Chondrocyte (in vitro differentiated cells): ENCODE measurements at places on chromosomes 5 and 9. TPM values are rescaled to one million over a fixed set of nuclear protein-coding genes. Genes with fewer than 3 reads are reported as not detected.

DNA sequence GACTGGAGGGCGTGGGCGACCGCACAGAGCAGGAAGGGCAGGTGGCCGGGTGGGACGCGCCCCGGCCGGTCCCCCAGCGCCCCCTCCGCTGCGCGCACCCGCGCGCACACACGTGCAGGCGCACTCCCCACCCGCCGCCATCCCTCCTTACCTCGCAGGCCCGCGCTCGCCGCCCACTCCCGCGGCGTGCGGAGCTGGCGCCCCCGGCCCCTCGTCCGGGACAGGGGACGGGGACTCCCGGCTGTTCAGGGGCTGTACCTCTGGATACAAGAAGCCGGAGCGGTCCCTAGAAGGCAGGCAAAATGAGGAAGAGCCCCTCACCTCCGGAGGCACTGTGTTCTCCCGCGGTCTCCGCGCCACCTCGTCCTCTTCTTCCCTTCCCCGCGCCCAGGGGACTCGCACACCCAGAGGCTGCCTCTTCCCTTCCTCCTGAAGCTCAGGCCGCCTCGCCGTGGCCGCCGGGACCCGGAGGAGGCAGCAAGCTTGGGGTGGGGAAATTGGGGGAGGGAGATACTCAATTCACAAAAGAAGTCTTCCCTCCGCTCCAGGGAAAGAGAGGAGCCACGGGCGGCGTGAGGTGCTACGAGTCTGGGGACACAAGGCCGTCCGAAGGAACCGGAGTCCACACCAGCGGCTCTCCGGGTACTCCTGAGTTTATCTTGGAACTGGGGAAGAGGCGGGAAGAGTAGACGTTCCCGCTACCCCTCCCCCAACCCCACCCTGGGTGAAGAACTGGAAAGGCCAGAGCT is 1.4 kb upstream of the GABRB2 start:
- peak overlapping the region; percentile 31 for H3K4me3 ChIP-seq
- no peak overlapping the region for H3K27ac ChIP-seq
- no peak for DNase-seq
- H3K36me3 ChIP-seq, result peaks cover 2% of the 10 kb centered on the region

MYMK gene
- not detected in 3 replicates for total RNA-seq

GRCh38 chr5:171432076-171432475 is 12.6 kb downstream of the FGF18 start:
- H3K4me3 ChIP-seq, result no peak overlapping the region
- H3K27me3 ChIP-seq, result no peaks in the 10 kb centered on the region
- no peaks in the 10 kb centered on the region for H3K4me1 ChIP-seq
- H3K36me3 ChIP-seq, result peaks cover 1% of the 10 kb centered on the region

DNA sequence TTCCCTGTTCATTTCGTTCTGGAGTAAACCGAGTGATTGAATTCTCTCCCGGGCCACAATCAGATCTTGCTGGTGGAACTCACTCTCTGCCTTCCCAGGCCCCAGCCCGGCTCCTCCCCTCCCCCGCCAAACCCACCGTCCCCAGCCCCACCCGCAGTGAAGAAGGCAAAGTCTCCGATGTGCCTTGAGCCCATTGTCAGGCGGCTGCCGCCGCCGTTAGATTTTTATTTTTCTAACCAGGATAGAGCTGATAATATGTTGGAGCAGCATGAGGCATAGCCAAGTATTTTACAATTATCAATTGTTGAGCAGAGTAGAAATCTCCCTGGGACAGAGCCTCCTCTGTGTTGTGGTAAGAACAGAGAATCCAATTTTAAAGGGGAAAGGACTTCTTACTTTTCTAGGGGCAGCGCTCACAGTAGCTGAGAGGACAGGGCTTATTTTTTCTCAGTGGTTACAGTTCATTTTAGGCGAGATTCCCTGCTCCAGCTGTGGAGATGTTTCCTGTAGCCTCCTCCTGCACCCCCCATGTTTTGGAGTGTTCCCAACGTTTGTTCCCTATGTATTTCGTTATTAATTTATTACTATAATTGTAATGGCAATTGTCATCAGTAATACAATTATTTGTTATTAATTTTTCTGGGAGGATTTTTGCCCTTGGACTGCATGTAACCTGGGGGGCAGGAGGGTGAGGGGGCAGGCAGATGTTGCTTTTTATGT is 1.3 kb downstream of the PSAT1 start:
- H3K27me3 ChIP-seq, result no peaks in the 10 kb centered on the region
- peaks cover 12% of the 10 kb centered on the region for H3K36me3 ChIP-seq
- DNase-seq, result no peak
- peak overlapping the region; percentile 91 for H3K4me3 ChIP-seq
- H3K27ac ChIP-seq, result peak overlapping the region; percentile 99
- peaks cover 47% of the 10 kb centered on the region for H3K4me1 ChIP-seq

IL5 gene
- total RNA-seq, result not detected in 3 replicates

DNA sequence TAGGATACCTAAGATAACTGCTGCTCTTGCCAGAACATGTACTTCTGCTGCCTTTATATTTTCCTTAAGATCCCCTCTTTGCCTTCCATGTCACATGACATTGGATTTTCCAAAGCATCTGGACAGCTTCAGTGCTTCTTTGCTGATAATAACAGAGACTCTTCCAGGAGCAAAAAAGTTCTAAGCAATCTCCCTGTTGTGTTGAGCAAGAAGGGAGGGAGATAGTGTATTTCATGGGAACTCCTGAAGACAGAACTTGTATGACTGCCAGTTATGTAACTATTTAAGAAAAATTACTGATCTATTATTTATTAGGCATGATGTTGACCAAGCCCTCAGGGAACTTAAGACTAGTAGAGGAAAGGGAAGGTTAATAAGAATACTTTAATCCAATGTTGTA is 454.7 kb downstream of the SPATA31D1 start:
- H3K27me3 ChIP-seq, result no peaks in the 10 kb centered on the region
- DNase-seq, result no peak
- no peak overlapping the region for H3K4me3 ChIP-seq
- H3K27ac ChIP-seq, result no peak overlapping the region
- no peaks in the 10 kb centered on the region for H3K4me1 ChIP-seq
- peaks cover 5% of the 10 kb centered on the region for H3K36me3 ChIP-seq

GRCh38 chr9:114202849-114203248 is 47.5 kb downstream of the COL27A1 start:
- peaks cover 18% of the 10 kb centered on the region for H3K36me3 ChIP-seq
- peaks cover 38% of the 10 kb centered on the region for H3K4me1 ChIP-seq
- no peak overlapping the region for H3K27ac ChIP-seq

- H3K4me3 ChIP-seq, result no peak overlapping the region
- H3K27me3 ChIP-seq, result peaks cover 54% of the 10 kb centered on the region
- no peaks in the 10 kb centered on the region for H3K4me1 ChIP-seq
- no peak overlapping the region for H3K27ac ChIP-seq
Measured at GRCh38 chr9:132820169-132820944, 57.7 kb downstream of the AK8 start.

DNA sequence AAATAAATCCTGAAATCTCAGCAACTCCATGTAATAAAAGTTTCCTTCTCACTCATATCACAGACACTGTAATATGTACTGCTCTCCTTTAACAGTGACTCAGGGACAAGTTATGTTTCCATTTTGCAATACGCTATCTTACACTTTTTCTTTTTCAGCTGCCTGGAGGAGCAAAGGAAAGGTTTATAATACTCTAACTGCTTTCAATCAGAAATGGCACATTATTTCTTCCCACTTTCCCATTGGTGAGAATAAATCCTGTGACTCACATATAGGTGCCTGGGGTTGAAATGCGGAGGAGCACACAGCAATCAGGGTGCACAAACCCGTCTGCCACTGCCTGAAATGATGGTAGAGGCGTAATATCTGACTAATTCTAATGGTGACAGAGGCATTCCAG is 186.6 kb downstream of the HINT1 start:
- H3K4me3 ChIP-seq, result no peak overlapping the region
- no peak for DNase-seq
- no peaks in the 10 kb centered on the region for H3K36me3 ChIP-seq
- peaks cover 4% of the 10 kb centered on the region for H3K4me1 ChIP-seq
- peaks cover 14% of the 10 kb centered on the region for H3K27me3 ChIP-seq
- H3K27ac ChIP-seq, result no peak overlapping the region

ECM2 gene
- 31.7 to 39.6 TPM (median 34.2 TPM) in 3 replicates for total RNA-seq

GRCh38 chr9:133098871-133099270 is 22.2 kb downstream of the RALGDS start:
- no peak overlapping the region for H3K4me3 ChIP-seq
- no peak overlapping the region for H3K27ac ChIP-seq
- no peaks in the 10 kb centered on the region for H3K4me1 ChIP-seq
- H3K36me3 ChIP-seq, result peaks cover 49% of the 10 kb centered on the region
- peak; percentile 58 for DNase-seq

TMEM215 gene
- not detected in 3 replicates for total RNA-seq

PRSS3 gene
- total RNA-seq, result not detected in 3 replicates

SLC1A1 gene
- 7.1 to 11.0 TPM (median 10.2 TPM) in 3 replicates for total RNA-seq

GRCh38 chr5:153209016-153209415 is 281.5 kb upstream of the GRIA1 start:
- no peak overlapping the region for H3K4me3 ChIP-seq
- no peaks in the 10 kb centered on the region for H3K36me3 ChIP-seq
- no peak for DNase-seq
- no peaks in the 10 kb centered on the region for H3K4me1 ChIP-seq
- H3K27me3 ChIP-seq, result peaks cover 4% of the 10 kb centered on the region

GRCh38 chr9:135269912-135270830 is 182.7 kb downstream of the OLFM1 start:
- H3K4me3 ChIP-seq, result no peak overlapping the region
- H3K27me3 ChIP-seq, result peaks cover 42% of the 10 kb centered on the region
- H3K27ac ChIP-seq, result no peak overlapping the region

- H3K27ac ChIP-seq, result no peak overlapping the region
- H3K36me3 ChIP-seq, result no peaks in the 10 kb centered on the region
- no peaks in the 10 kb centered on the region for H3K27me3 ChIP-seq
- no peak overlapping the region for H3K4me3 ChIP-seq
- peaks cover 18% of the 10 kb centered on the region for H3K4me1 ChIP-seq
Measured at GRCh38 chr5:74173241-74173640, 467.3 kb downstream of the ENC1 start.

GRCh38 chr9:112042244-112042638 is 132.9 kb downstream of the SUSD1 start:
- H3K4me1 ChIP-seq, result peaks cover 80% of the 10 kb centered on the region
- H3K27me3 ChIP-seq, result no peaks in the 10 kb centered on the region
- DNase-seq, result no peak
- H3K4me3 ChIP-seq, result no peak overlapping the region
- peaks cover 4% of the 10 kb centered on the region for H3K36me3 ChIP-seq

DNA sequence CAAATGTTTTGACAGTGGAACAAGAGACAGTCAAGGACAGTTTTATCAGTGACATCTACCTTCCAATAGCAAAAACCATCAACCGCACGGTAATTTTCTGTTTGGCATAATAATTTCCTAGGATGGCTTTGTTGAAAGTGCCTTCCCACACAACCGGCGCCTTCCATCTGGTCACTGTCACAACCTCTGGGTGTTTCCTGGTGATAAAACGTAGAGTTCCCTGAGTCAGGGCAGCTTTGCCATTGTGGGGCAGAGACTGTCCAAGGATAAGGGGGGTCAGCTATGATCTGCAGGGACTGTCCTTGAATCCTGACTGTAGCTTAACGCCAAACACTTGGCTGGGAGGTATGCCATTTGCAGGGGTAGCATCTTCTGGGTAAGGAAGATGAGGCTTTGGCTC is 47.6 kb downstream of the GGTA1 start:
- H3K27me3 ChIP-seq, result peaks cover 43% of the 10 kb centered on the region
- H3K4me1 ChIP-seq, result peaks cover 7% of the 10 kb centered on the region
- no peaks in the 10 kb centered on the region for H3K36me3 ChIP-seq
- H3K27ac ChIP-seq, result no peak overlapping the region
- DNase-seq, result no peak

- no peaks in the 10 kb centered on the region for H3K27me3 ChIP-seq
- H3K27ac ChIP-seq, result no peak overlapping the region
- peaks cover 7% of the 10 kb centered on the region for H3K36me3 ChIP-seq
- no peak overlapping the region for H3K4me3 ChIP-seq
- no peak for DNase-seq
Measured at GRCh38 chr9:95459851-95460517, 56.8 kb downstream of the PTCH1 start.

DNA sequence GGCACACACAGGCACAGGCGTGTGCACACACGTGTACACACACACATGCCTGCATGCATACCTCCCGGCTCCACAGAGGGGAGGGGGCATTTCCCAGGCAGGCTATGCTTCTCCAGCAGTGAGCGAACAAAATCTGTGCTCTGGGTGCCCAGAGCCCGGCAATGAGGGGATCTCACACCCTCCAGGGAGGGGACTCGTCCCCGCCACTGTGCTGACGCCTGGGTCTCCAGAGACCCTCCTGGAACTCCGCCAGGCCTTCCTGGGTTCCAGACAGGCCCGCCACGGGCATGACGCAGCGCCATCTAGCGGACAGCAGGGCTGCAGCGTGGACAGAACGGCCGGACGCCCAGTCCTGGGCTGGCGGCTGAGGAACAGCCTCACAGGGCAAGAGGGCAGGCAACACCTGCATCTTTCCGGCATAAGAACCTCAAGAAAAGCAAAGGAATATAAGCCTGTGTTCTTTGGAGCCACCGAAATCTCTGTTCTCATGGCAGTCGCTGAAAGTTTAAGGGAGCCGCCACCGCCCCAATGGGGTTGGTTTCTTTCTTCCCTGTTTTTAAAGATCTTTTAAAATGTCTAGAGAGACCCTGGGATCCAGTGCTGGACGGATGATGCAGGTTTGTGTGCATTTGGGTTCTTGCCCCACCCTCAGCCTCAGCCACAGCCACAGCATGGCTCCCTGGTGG is 135.6 kb upstream of the PPP1R26 start:
- peak; percentile 88 for DNase-seq
- H3K36me3 ChIP-seq, result no peaks in the 10 kb centered on the region
- no peak overlapping the region for H3K4me3 ChIP-seq
- H3K4me1 ChIP-seq, result no peaks in the 10 kb centered on the region
- H3K27me3 ChIP-seq, result peaks cover 46% of the 10 kb centered on the region

GRCh38 chr5:150411245-150411979 is 1.3 kb downstream of the CD74 start:
- H3K4me3 ChIP-seq, result no peak overlapping the region
- peaks cover 13% of the 10 kb centered on the region for H3K4me1 ChIP-seq
- H3K27me3 ChIP-seq, result peaks cover 3% of the 10 kb centered on the region
- no peaks in the 10 kb centered on the region for H3K36me3 ChIP-seq
- DNase-seq, result no peak

NR4A3 gene
- total RNA-seq, result 0.34 to 1.3 TPM (median 1.2 TPM) in 3 replicates

DNA sequence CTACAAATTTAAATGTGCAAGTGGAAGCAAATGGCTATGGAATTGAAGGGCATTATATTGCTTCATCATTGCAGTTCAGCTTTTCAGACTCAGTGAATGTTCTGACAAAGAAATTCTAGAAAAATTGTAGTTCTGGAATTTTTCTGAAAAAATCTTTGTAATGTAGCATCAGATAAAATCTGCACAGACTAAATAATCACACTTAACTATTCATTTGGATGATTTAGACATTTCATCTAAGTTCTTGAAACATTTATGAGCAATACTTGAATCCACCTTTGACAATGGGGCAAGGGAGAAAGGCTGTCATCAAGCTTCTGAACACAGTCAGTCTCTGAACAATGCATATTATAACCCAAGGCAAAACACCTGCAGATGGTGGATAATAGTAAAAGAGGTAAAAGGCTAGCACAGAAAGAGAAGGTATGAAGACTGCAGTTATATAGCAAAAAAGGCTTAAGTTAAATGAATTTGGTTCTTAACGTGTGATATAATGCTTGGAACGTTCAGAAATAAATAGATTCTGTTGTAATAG is 1352.0 kb upstream of the NUDT12 start:
- H3K4me1 ChIP-seq, result peaks cover 17% of the 10 kb centered on the region
- H3K27ac ChIP-seq, result no peak overlapping the region
- no peaks in the 10 kb centered on the region for H3K27me3 ChIP-seq
- no peak overlapping the region for H3K4me3 ChIP-seq
- DNase-seq, result no peak

LHX3 gene
- total RNA-seq, result not detected in 3 replicates

ADAMTSL2 gene
- 0.15 to 0.31 TPM (median 0.23 TPM) in 3 replicates for total RNA-seq

PRUNE2 gene
- 5.5 to 11.4 TPM (median 10.5 TPM) in 3 replicates for total RNA-seq

PRR16 gene
- total RNA-seq, result 10.7 to 38.1 TPM (median 10.7 TPM) in 3 replicates
